ENCODE measurements at places on chromosomes 4 and X. TPM values are rescaled to one million over a fixed set of nuclear protein-coding genes. Genes with fewer than 3 reads are reported as not detected.

- no peak for DNase-seq
These were observed 318.5 kb downstream of the ARAP2 start for GRCh38 chr4:35925806-35926205.

SMR3B gene
- not detected for total RNA-seq

ANXA3 gene
- total RNA-seq, result not detected

GRCh38 chrX:136203438-136203837 lies 47.8 kb downstream of the MAP7D3 start:
- no peak for DNase-seq

- no peak for DNase-seq
These were observed 48.1 kb downstream of the NPY1R start for GRCh38 chr4:163284304-163284703.

SSX4 gene
- total RNA-seq, result not detected

ART3 gene
- not detected for total RNA-seq

DNA sequence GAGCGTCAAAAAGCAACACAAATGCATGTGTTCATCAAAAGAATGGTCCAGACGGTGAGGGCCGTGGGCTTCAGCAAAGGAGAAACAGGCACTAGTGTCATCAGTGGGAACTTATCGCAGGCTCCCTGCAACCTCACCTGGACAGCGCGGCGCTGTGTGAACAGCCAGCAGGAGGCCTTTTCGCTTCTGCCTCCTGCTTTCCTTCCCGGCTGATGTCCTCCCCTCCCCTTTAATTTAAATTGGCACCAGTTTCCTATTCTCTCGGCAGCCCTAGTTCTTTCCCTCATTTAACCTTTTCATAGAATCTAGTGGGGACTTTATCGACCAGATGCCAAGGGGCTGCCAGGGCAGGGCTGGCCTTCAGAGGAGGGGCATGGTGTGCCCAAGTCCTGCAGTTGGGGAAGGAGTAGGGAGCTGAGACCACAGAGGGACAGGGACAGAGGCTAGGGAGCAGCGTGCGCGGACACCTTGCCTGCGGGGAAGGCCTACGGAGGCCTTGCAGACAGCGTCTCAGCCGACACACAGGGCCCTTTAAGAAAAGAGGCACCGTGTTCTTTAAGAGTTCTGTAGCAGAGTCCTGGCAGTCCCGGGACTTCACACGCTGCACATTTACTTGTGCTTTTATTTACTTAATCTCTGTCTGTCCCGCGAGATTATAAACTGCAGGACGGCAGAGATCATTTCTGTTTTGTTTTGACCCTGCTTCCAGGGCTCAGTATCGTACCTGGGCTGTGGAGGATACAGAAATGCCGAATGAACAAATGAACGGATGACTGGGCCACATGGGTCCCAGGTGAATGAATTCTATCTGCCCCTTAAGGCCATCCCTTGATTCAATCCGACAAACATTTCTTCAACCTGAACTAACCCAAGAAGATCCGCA lies 8.4 kb upstream of the SORBS2 start:
- no peak for DNase-seq

DNA sequence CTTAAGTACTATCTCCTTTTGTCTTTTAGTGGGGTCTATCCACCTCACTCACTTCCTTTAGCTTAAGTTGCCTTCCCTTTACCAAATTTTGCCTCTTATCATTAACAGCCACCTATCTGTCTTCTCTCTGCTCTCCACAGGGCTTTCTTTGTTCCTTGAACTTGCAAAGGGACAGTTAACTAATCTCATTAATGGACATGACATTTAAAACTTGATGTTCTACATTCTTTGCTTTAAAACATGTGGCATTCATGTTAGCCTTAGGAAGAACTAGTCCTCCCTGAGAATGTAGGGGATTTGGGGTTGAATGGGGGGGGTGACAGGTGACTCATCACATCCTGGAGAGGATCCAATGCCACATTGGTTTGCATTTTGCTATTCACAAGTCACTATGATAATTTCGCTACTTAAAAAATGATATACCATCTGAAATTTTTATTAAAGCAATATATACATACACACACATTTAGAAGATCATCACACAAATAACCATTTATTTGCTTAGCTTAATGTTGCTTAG lies 41.0 kb upstream of the DMD start:
- DNase-seq, result no peak

HS3ST1 gene
- total RNA-seq, result 0.37 TPM
